ENCODE measurements at places on chromosomes 2 and 18. TPM values are rescaled to one million over a fixed set of nuclear protein-coding genes. Genes with fewer than 3 reads are reported as not detected.

The TRMT61B gene
- total RNA-seq, result 14.1 TPM

The ERCC3 gene
- 50.0 TPM for total RNA-seq

The VRK2 gene
- total RNA-seq, result 24.5 TPM

The DIPK1C gene
- not detected for total RNA-seq

The RNF152 gene
- not detected for total RNA-seq

The GPBAR1 gene
- 0.75 TPM for total RNA-seq

The CYP1B1 gene
- total RNA-seq, result 17.1 TPM

The FOXI3 gene
- total RNA-seq, result not detected

The CD8B2 gene
- not detected for total RNA-seq

The TPO gene
- total RNA-seq, result 0.73 TPM

DNA sequence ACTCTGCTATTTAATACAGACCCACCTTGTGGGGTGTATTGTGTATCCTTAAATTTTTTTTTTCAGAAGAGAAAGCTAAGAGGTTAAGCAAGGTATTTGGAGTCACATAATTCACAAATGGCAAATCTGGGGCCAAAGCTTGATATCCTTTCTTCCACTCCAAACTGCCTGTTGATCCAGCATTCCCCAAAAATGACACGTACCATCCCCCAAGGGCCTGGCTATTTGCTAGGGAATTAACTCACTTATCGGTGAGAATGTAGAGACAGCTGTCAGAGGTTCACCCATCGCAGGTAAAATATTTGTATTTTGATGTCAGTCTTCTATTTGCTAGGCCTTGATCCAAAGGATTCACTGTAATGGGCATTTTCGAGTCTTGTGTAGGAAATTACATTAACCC, 103.6 kb upstream of the FZD7 start:
- no peak overlapping the region for H3K27ac ChIP-seq
- no peak for DNase-seq
- peaks cover 9% of the 10 kb centered on the region for H3K27me3 ChIP-seq
- H3K4me3 ChIP-seq, result no peak overlapping the region

DNA sequence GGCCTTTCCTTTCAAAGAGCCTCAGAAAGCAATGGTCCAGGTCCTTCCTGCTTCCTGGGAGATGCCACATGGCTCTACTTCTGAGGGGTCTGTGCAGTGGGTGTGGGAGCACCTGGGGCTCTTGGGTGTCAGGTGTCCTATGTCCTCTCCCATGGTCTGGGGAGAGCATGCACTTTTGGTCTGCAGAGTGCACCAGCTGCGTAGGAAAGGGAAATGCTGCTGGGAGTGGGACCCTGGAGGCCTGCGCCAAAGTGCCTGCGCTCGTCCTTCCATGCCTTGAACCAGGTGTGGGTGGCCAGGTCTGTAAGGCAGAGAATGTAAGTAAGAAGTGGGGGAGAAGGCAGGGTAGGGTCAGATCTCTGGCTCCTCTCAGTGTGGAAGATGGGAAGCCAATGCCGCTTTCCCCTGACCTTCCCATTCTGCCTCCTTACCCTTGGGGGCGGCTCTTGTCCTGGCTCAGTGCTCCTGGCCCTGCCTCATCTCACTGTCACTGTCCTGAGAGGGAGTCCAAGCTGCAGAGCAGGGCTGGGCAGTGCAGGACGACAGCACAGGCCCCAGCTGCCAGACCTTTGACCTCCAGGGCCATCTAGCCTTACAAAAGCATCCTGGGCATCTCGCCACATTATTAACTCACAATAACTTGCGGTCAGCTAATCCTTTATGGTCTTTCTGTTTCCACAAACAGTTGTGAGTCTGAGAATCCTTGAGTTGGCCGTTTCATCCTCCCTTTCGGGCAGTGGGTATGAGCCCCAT, 6.6 kb upstream of the PROM2 start:
- no peaks in the 10 kb centered on the region for H3K4me1 ChIP-seq
- DNase-seq, result no peak
- H3K27me3 ChIP-seq, result no peaks in the 10 kb centered on the region

- peaks cover 17% of the 10 kb centered on the region for H3K36me3 ChIP-seq
- H3K4me1 ChIP-seq, result peaks cover 29% of the 10 kb centered on the region
- H3K4me3 ChIP-seq, result peak overlapping the region; percentile 86
These were observed 914 bp upstream of the IWS1 start for GRCh38 chr2:127527001-127527804.

GRCh38 chr2:196074631-196075030, 6.0 kb upstream of the DNAH7 start:
- no peak for DNase-seq
- no peaks in the 10 kb centered on the region for H3K36me3 ChIP-seq
- no peaks in the 10 kb centered on the region for H3K27me3 ChIP-seq

DNA sequence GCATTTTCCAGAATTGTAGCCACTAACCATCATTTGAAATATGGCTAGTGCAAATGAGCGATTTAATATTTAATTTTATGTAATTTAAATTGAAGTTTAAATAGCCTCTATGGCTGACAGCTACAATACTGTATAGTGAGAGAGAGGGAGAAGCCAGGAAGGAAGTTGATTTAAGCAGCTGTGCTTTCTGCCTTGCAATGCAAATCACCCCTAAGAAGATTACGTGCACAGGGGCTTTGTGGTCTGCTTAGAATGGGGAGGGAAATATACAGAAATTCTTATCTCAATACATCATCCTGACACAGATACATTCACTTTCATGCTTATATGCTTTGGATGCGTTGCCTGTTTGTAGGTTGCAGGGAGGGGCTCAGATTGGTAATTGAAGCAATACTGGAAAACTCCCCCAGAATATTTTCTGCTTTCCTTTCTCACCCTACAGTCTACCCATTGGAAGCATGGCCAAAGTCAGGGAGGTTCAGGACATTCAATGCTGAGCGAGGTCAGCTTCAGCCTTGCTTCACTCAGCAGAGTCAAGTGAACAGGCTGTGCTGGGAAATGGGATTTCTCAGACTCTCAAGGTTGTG, 674.0 kb downstream of the CNTNAP5 start:
- no peak for DNase-seq
- no peak overlapping the region for H3K4me3 ChIP-seq
- no peaks in the 10 kb centered on the region for H3K36me3 ChIP-seq
- no peaks in the 10 kb centered on the region for H3K27me3 ChIP-seq
- no peaks in the 10 kb centered on the region for H3K4me1 ChIP-seq

GRCh38 chr18:76445275-76445674, 49.8 kb downstream of the ZNF516 start:
- no peak overlapping the region for H3K27ac ChIP-seq
- H3K36me3 ChIP-seq, result no peaks in the 10 kb centered on the region
- DNase-seq, result no peak
- no peak overlapping the region for H3K4me3 ChIP-seq
- peaks cover 4% of the 10 kb centered on the region for H3K27me3 ChIP-seq

- H3K36me3 ChIP-seq, result peaks cover 23% of the 10 kb centered on the region
- peaks cover 92% of the 10 kb centered on the region for H3K27me3 ChIP-seq
- H3K27ac ChIP-seq, result no peak overlapping the region
- no peak overlapping the region for H3K4me3 ChIP-seq
- no peak for DNase-seq
These were observed 2.4 kb upstream of the PAX3 start for GRCh38 chr2:222301053-222301795.

GRCh38 chr2:58429014-58429875, 188.1 kb upstream of the FANCL start:
- peak overlapping the region; percentile 45 for H3K4me3 ChIP-seq
- peaks cover 56% of the 10 kb centered on the region for H3K27me3 ChIP-seq
- no peaks in the 10 kb centered on the region for H3K36me3 ChIP-seq
- H3K4me1 ChIP-seq, result peaks cover 5% of the 10 kb centered on the region
- H3K27ac ChIP-seq, result no peak overlapping the region
- DNase-seq, result no peak

- H3K27me3 ChIP-seq, result peaks cover 28% of the 10 kb centered on the region
- H3K36me3 ChIP-seq, result no peaks in the 10 kb centered on the region
- H3K27ac ChIP-seq, result no peak within 1 kb of the TSS
- peaks cover 6% of the 10 kb centered on the region for H3K4me1 ChIP-seq
- peak; percentile 56 for DNase-seq
These were observed at the start of gene MOCOS for GRCh38 chr18:36187193-36187825. Gene MOCOS, plus strand, starts transcription at chr18:36187497. Its CDS starts 43 bp downstream, at chr18:36187540.

DNA sequence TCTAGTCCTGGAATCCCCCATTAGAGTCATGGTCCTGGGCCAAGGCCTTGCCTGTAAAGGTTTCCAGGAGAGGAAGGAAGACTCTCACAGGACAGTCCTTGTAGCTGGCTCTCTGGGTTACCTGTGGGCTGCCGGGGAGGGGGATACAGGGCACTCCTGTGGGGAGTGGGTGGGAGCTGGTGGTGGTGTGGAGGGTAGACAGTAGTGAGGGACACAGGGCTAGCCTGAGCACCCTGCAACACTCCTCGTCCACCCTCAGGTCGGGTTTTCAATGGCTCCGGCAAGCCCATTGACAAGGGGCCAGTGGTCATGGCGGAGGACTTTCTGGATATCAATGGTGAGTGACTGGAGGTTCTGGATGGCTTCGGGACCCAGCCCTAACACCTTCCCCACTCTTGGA, 19.7 kb upstream of the ANKRD53 start:
- no peak overlapping the region for H3K27ac ChIP-seq
- no peak overlapping the region for H3K4me3 ChIP-seq
- peaks cover 13% of the 10 kb centered on the region for H3K4me1 ChIP-seq
- peak; percentile 10 for DNase-seq
- peaks cover 35% of the 10 kb centered on the region for H3K27me3 ChIP-seq
- H3K36me3 ChIP-seq, result no peaks in the 10 kb centered on the region

- no peak overlapping the region for H3K27ac ChIP-seq
- peaks cover 17% of the 10 kb centered on the region for H3K27me3 ChIP-seq
- no peak overlapping the region for H3K4me3 ChIP-seq
- no peaks in the 10 kb centered on the region for H3K36me3 ChIP-seq
- H3K4me1 ChIP-seq, result no peaks in the 10 kb centered on the region
These were observed 19.0 kb downstream of the CLUL1 start for GRCh38 chr18:615773-616172.

DNA sequence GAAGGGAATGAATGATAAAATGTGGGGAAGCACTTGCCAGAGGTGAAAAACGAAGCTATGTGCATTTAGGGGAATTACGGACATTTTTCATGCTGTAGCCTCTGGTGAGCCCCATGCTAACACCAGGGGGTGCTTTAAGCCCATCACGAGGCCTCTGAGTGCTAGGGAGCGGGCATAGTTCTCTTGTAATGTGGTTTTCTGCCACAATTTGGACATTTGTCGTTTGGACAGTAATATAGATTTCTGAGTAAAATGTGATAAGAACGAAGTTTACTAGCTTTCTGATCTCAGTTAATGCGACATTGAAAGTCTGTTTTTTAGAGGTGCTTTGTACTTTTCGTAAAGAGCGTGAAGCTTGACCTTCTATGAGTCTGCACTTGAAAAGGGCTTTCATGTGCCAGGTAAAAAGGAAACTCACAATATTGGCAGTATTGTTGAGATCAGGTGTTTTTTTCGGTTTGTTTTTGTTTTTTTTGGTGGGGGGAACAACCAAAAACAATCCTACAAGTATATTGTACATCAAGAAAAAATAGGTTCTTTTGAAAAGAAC, 50.6 kb downstream of the TRAF3IP1 start:
- peak; percentile 64 for DNase-seq
- H3K36me3 ChIP-seq, result peaks cover 4% of the 10 kb centered on the region
- no peak overlapping the region for H3K27ac ChIP-seq
- peaks cover 2% of the 10 kb centered on the region for H3K27me3 ChIP-seq

DNA sequence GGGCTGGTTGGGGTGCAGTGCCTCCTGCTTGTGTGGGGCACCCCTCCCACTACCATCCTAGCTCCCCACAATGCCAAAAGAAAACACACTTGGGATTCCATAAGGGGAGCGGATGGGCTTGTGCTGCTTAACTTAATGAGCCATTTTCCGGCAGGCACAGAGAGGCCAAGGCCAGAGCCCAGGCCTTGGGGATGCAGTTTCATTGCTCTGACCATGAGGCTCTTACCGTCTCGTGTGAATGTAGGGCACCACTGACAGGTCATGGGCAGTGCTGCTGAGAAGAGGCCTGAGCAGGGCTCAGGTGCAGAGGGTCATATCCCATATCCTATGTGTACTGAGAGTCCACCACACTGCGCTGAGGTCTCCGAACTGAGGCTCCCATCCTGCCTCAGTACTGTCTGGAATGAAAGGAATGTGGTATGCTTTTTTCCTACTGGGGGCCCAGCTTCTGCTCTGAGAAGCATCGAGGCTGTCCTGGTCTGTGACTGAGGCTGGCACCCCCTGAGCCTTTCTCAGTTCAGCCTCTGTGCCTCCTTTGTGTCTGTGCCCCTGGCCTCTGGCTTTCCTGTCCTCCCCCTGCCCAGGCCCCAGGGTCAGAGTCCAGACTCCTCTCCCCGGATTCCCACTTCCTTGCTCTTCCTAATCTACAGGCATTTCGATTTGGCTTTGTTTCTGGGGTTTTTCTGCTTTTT, 45.2 kb upstream of the MAPRE3 start:
- H3K27ac ChIP-seq, result no peak overlapping the region
- peaks cover 18% of the 10 kb centered on the region for H3K27me3 ChIP-seq
- no peak overlapping the region for H3K4me3 ChIP-seq
- H3K4me1 ChIP-seq, result peaks cover 2% of the 10 kb centered on the region
- H3K36me3 ChIP-seq, result no peaks in the 10 kb centered on the region
- DNase-seq, result no peak

DNA sequence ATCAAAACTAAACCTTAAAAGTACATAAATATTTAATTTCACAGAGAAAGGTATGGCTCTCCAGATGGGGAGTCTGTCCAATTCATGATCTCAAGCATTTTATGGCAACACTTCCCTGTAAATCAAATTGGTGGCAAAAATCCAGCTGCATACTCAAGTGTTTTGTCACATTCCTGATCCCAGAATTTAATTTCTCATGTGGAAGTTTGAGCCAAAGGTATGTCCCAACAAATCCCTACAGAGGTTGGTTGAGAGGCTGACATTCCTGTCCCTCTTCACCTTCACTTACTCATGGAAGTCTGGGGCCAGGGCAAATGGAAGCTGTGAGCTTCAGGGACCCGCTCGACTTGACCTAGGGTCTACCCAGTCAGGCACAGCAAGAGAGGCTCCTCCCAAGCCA, 17.7 kb downstream of the KLF7 start:
- H3K4me1 ChIP-seq, result peaks cover 72% of the 10 kb centered on the region
- no peak overlapping the region for H3K27ac ChIP-seq
- DNase-seq, result no peak
- peaks cover 3% of the 10 kb centered on the region for H3K27me3 ChIP-seq
- no peak overlapping the region for H3K4me3 ChIP-seq
- H3K36me3 ChIP-seq, result peaks cover 61% of the 10 kb centered on the region

DNA sequence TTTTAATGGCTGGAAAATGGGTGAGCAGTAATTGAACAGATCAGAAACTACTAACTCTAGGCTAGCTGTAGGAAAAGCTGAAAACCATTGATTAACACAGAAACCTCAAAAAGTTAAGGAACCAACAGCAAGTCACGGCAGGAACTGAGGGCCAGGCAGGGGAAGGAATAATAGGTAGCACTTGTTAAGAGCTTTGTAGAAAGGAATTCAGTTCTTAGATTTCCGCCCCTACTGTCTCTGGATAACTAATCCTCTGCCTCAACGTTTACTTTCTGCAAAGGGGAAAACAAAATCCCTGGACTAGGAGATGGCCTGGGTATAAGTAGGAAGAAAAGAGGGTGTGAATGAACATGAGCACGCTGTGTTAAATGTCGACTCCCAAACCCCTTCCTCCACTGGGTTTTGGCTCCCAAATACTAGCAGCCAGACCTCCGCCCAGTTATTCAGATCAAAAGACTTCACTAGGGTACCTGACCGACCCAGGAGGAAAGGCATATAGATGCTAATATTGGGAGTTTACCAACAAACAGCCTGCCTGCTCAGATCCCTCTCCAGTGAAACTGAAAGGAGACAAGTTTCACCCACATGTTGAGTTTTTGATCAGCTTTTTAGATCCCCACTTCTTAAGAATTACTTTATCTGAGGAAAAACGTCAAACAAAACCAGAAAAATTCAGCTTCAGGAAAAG, 12.4 kb downstream of the SMAD2 start:
- peaks cover 33% of the 10 kb centered on the region for H3K36me3 ChIP-seq
- H3K27ac ChIP-seq, result peak overlapping the region; percentile 72
- DNase-seq, result no peak
- peak overlapping the region; percentile 60 for H3K4me3 ChIP-seq
- H3K4me1 ChIP-seq, result peaks cover 85% of the 10 kb centered on the region
